Esophagus muscularis mucosa (tissue), 4 donors: ENCODE measurements at places on chromosomes 11 and 22. TPM values are rescaled to one million over a fixed set of nuclear protein-coding genes. Genes with fewer than 3 reads are reported as not detected.
A peak's percentile ranks its signal among the peaks of the same experiment; 100 is the strongest.

DNA sequence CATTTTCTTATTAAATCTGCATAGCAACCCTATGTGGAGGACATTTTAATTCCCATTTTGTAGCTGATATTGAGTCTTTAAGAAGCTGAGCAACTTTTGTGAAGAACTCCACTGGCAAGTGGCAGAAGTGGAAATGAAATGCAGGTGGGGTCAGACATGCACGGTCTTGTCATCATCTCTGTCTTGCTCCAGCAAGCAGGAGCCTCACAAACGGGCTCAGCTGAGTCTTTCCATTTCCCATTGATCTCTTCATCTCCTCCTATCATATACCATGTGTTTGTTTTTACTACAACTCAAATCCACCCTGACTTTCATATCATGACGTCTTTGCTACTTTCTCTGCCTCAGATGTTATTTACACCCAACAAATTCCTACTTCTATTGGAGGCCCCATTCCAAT lies 97.9 kb upstream of the TENM4 start:
- peak; percentile 84 for DNase-seq
- H3K4me3 ChIP-seq = no peak overlapping the region
- H3K4me1 ChIP-seq = no peaks in the 10 kb centered on the region
- H3K27me3 ChIP-seq = no peaks in the 10 kb centered on the region

- peaks cover 17% of the 10 kb centered on the region for H3K4me1 ChIP-seq
- no peak for DNase-seq
- no peak overlapping the region for H3K27ac ChIP-seq
- peaks cover 16% of the 10 kb centered on the region for H3K36me3 ChIP-seq
These were observed 5.5 kb downstream of the CEP57 start for GRCh38 chr11:95795627-95796295.

DNA sequence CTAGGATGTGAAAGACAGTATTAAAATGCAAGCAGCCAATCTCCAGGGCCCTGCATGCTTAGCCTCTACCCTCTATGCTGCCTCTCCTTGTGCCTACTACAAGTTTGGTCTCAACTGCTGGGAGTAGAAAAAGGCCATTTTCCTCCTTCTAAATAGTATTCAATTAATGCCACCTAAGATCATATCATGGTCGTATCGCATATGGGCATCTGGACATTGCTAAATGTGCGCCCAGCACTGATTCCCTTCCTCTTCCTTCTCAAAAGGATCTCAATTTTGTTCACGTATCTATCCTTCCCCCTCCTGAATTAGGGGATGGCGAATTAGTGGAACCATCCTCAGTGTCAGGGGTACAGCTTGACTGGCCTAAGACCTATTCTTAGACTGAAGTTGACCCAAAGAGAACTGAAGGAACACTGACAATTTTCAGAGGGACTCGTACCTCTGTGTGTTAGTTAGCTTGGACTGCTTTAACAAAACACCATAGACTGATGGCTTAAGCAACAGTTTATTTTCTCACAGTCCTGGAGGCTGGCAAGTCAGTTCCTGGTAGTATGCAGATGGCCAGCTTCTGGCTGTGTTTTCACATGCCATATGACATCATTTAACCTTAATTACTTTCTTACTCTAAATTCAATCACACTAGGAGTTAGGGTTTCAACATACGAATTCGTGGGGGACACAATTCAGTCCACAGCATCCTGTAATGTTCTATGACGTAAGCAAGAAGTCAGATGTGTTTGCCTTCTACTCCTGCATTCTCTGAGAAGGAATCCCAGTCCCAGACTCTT lies 8.5 kb upstream of the NUP50 start:
- DNase-seq = no peak
- H3K4me1 ChIP-seq = peaks cover 6% of the 10 kb centered on the region
- H3K4me3 ChIP-seq = no peak overlapping the region
- H3K27me3 ChIP-seq = no peaks in the 10 kb centered on the region

GRCh38 chr11:57763568-57763967 lies 2.0 kb downstream of the CTNND1 start:
- H3K27me3 ChIP-seq = no peaks in the 10 kb centered on the region
- H3K36me3 ChIP-seq = no peaks in the 10 kb centered on the region
- H3K27ac ChIP-seq = peak overlapping the region; percentile 92
- H3K4me1 ChIP-seq = peaks cover 31% of the 10 kb centered on the region
- no peak for DNase-seq
- H3K4me3 ChIP-seq = peak overlapping the region; percentile 71

- no peaks in the 10 kb centered on the region for H3K27me3 ChIP-seq
- H3K27ac ChIP-seq = no peak overlapping the region
- H3K4me1 ChIP-seq = peaks cover 11% of the 10 kb centered on the region
- H3K36me3 ChIP-seq = no peaks in the 10 kb centered on the region
These were observed 202.1 kb downstream of the TTC28 start for GRCh38 chr22:28477556-28477955.

- peaks cover 83% of the 10 kb centered on the region for H3K4me1 ChIP-seq
- peak overlapping the region; percentile 10 for H3K4me3 ChIP-seq
- DNase-seq = peak; percentile 94
These were observed 33.3 kb downstream of the MARK2 start for GRCh38 chr11:63871962-63872799.

- no peaks in the 10 kb centered on the region for H3K36me3 ChIP-seq
- no peak overlapping the region for H3K4me3 ChIP-seq
- H3K4me1 ChIP-seq = no peaks in the 10 kb centered on the region
- H3K27me3 ChIP-seq = no peaks in the 10 kb centered on the region
These were observed 122.7 kb downstream of the EFCAB6 start for GRCh38 chr22:43689356-43689755.

DNA sequence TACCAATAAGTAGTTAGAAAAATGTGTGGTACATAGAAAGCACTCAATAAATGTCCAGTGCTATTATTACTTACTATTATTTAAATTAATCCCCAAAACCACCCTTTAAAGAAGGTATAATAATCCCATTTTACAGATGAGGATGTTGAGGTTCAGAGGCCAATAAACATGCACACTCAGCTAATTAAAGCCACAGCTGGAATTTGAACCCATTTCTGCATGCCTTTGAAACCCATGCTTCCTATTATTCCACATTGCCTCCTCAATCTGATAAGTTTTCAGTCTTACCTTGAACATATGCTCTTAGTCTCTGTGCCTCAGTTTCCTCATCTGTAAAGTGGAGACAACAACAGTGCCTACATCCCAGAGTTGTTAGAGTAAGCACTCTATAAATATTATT lies 52.8 kb downstream of the CCDC34 start:
- no peak overlapping the region for H3K27ac ChIP-seq
- no peaks in the 10 kb centered on the region for H3K27me3 ChIP-seq
- no peaks in the 10 kb centered on the region for H3K36me3 ChIP-seq
- no peaks in the 10 kb centered on the region for H3K4me1 ChIP-seq

DNA sequence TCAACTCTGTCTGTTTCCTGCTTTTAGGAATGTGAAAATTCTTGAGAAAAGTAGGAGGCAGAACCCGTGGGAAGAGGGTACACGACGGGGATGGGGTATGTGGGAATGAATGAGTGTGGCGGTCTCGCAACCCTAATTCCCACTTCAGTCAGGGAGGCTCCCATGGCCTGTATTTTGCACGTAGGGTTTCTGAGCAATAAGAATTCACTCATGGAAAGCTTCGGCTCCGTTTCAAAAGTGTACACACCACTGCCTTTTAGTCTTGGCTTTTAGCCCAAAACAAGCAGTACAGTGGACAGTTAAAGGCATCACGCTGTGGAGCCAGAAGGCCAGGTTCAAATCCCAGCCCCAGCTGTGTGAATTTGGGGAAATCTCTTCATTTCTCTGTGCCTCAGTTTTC lies 116.7 kb downstream of the MN1 start:
- peaks cover 27% of the 10 kb centered on the region for H3K4me1 ChIP-seq
- DNase-seq = no peak
- no peaks in the 10 kb centered on the region for H3K27me3 ChIP-seq

DNA sequence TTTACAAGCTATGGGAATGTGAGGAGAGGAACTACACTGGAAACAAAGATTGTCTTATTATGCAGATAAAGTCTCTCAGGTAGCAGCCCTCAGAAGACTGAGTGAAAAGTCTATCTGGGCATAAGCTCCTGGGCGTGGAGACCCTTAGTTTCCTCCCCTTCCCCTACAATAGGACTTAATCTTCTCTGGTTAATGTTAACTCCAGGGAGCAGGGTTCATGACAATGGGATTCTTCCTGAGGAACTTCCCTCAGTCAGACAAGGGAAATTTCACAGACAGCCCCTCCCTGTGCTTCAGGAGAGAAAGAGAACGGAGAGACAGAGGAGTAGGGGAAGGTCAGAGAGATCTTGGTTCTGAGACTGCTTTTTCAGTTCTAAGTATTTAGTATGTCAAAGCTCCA lies 1428.6 kb downstream of the LRRC4C start:
- no peaks in the 10 kb centered on the region for H3K27me3 ChIP-seq
- H3K4me3 ChIP-seq = no peak overlapping the region
- DNase-seq = no peak
- H3K36me3 ChIP-seq = no peaks in the 10 kb centered on the region
- no peak overlapping the region for H3K27ac ChIP-seq
- H3K4me1 ChIP-seq = no peaks in the 10 kb centered on the region

DNA sequence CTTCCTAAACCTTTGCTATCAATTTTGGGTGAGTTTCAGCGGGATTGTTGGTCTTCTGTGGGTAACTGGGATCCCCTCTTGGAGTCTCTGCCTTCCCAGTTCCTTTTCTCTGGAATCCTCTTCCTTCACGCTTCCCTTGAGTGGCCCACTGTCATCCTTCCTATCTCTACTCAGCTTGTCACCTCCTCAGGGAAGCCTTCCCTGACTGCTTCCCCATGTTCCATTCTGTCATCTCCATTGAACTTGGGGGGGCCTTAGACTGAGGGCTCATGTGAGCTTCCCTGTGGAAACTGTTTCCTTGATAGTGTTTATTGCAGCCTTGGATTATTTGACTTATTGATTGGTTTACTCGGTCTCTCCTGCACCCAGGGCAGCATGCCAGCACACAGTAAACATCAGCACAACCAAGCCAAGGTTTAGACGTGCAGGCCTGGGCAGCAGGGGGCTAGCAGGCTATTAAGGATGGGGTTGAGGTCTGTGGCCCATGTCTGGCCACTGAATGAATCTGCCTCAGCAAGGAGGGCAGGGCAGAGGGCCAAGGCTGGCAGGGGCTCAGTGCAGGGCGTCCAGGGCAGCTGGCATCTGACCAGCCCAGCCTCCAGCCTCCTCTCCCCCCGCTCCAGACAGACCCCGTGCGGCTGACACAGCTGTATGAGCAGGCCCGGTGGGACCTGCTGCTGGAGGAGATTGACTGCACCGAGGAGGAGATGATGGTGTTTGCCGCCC lies 7.2 kb downstream of the TRPT1 start:
- no peak overlapping the region for H3K4me3 ChIP-seq
- no peaks in the 10 kb centered on the region for H3K4me1 ChIP-seq
- no peak overlapping the region for H3K27ac ChIP-seq
- DNase-seq = no peak
- no peaks in the 10 kb centered on the region for H3K27me3 ChIP-seq

- no peaks in the 10 kb centered on the region for H3K36me3 ChIP-seq
- no peak overlapping the region for H3K4me3 ChIP-seq
- no peaks in the 10 kb centered on the region for H3K4me1 ChIP-seq
- H3K27ac ChIP-seq = no peak overlapping the region
- H3K27me3 ChIP-seq = peaks cover 60% of the 10 kb centered on the region
These were observed 1191.9 kb downstream of the BRD1 start for GRCh38 chr22:48635816-48636215.

DNA sequence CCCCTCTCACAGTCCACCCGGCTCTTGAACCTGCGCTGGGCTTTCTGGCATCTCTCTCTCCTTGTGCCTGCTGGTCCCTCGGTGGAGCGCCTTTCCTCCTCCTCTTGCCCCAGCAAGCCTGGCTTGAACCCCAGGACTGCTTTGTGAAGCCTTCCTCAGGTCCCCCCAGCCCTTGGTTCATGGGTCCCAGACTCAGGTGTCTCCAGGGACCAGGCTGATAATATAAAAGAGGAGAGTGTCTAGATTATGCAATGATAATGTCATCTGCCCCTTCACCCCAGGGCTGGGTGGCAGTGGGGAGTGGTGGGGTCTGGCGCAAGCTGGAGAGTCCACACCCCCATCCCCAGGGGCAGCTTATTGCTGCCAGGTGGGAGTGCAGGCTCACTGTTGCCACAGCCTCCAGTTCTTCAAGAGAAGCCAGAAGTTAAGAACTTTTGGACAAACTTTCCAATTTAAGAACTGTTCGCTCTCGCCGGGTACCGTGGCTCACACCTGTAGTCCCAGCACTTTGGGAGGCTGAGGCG lies 36.6 kb upstream of the PARVG start:
- H3K4me3 ChIP-seq = no peak overlapping the region
- peaks cover 7% of the 10 kb centered on the region for H3K36me3 ChIP-seq
- peaks cover 17% of the 10 kb centered on the region for H3K4me1 ChIP-seq
- no peak overlapping the region for H3K27ac ChIP-seq
- DNase-seq = no peak

DNA sequence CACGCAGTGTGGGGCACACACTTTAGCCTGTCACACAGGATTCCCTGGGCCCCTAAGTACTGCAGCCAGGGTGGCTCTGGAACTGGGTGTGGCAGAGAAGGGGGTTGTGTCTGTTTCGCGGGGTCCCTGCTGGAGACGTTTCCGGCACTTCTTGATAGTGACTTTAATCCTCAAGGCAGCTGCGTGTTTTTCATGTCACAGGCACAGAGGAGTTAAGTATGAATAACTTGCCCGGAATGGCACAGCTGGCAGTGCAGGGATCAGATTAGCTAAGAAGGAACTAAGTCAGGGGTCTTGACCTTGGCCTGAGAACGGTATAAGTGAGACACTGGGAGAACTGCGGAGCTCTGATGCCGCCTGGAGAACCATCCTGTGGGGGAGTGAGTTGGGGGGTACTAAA lies 7.5 kb upstream of the KRTAP5-7 start:
- no peak for DNase-seq
- no peaks in the 10 kb centered on the region for H3K4me1 ChIP-seq
- no peak overlapping the region for H3K27ac ChIP-seq

GRCh38 chr11:63573881-63574855 lies 11.0 kb upstream of the PLAAT2 start:
- H3K4me3 ChIP-seq = peak overlapping the region; percentile 29
- no peaks in the 10 kb centered on the region for H3K27me3 ChIP-seq
- peaks cover 25% of the 10 kb centered on the region for H3K4me1 ChIP-seq
- peak overlapping the region; percentile 83 for H3K27ac ChIP-seq
- no peaks in the 10 kb centered on the region for H3K36me3 ChIP-seq
- DNase-seq = no peak

PHETA2 gene
- 34.6 TPM for total RNA-seq

DERL3 gene
- not detected for total RNA-seq

CXCR5 gene
- total RNA-seq = not detected

TLCD5 gene
- 4.2 TPM for total RNA-seq

CHRM1 gene
- not detected for total RNA-seq

OR51D1 gene
- total RNA-seq = not detected

MFRP gene
- total RNA-seq = not detected

TBX10 gene
- total RNA-seq = not detected

EP300 gene
- 89.0 TPM for total RNA-seq
